Left kidney (tissue), 8 donors: ENCODE measurements at places on chromosomes 12 and 14.

DNA sequence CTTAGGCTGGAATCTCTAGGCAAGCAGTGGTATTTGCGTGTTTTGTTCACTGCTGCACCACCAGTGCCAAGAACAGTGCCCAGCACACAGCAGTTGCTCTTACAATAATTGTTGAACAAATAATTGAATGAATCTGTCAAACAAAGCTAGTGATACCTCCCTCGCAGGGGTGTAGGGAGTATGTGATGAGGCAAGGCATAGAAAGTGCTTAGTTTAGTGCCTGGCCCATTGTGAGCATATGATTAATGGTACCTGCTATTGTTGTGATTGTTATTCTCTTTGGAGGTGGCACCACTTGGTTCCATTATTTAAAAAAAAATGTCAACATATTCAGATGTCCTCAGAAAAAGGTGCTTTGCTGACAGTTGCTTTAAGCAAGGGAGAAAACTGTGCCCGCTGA is 210.1 kb upstream of the TBX3 start:
- DNase-seq = no peak

DNA sequence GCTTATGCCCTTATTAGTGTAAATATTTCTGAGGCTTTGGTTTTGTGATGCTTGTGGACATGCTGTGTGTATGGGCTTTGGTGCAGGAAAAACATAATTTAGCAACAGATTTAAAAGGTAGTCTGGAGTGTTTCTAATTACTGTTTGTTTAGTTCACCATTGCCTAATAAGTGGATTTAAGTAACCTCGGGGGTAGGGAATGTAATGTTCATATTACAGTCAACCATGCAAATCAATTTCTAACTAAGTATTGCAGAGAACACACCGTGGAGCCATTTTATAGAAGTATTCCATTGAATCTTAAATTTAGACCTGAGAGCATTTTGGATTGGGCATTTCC is 53.5 kb downstream of the ANO6 start:
- no peak for DNase-seq

DNA sequence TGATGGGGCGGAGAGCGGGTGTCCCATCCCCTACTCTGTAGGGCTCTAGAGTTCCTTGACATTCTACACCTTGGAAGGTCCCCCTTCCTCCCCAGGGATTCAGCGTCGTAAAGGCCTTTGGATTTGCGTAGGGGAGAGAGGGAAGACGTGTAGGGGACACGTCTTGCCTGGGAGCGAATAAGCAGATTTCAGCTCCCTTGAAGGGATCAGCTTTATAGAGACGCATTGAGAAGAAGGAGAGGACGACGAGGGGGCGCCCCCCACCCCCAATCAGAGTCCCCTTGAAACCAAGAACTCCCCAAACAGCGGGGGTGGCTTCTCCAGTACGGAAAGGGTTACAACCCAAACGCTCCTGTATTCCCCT is 324 bp downstream of the CALCOCO1 start:
- no peak for DNase-seq

- no peak for DNase-seq
Measured at GRCh38 chr12:108806346-108806745, 51.0 kb downstream of the SSH1 start.

DNA sequence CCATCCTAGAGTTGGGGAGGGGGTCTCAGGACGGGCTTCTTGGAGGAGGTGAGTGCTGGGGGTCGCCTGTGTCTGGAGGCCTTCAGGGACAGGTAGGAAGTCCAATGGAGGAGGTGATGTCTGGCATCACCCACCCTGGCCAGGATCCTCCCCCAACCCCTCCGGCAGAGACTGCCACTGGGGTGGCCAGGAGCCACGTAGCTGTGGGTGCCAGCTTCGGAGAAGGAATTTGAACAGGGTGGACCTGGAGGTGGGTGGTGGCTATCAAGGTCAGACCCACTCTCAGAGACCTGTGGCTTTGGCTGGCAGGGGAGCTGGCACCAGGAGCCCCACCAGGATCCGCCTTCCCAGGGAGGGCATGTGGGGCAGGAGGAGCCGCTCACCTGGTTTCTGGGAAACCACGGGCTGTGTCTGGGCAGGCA is 9.1 kb downstream of the CEP170B start:
- DNase-seq = no peak
